ENCODE measurements at places on chromosomes 11 and 22.

- no peak for DNase-seq
These were observed 17.6 kb downstream of the DGAT2 start for GRCh38 chr11:75786101-75786736.

GRCh38 chr11:11419747-11420146 is 66.7 kb upstream of the CSNK2A3 start:
- DNase-seq: no peak

DNA sequence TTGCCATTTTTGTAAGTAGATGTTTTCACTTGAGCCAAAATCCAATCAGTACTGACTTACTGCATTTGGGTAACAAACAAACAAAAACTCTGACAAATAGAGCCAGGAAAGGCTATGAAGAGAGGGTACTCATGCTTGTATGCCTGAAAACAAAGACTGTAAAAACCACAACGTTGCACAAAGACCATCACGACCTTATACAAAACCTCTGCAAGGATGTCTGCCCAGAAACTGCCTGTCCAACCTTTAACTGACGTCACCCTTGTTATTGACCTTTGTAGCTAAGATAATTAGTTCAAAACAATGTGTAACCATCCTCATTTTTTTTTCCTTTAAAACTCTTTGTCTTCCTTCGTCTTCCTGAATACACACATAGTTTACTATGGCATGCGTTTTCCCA is 804 bp upstream of the CREBZF start:
- no peak for DNase-seq

GRCh38 chr22:19082101-19082500 is 40.1 kb downstream of the DGCR2 start:
- no peak for DNase-seq

- DNase-seq: peak; percentile 57
These were observed 9.7 kb upstream of the NEFH start for GRCh38 chr22:29470159-29470855.

Data from Kasumi-1 (cell line).